ENCODE measurements at places on chromosomes 3 and 15.

GRCh38 chr3:59762941-59763340 is 713.1 kb upstream of the CFAP20DC start:
- DNase-seq, result no peak

- DNase-seq, result no peak
These were observed 481.2 kb upstream of the WNT5A start for GRCh38 chr3:55968331-55968730.

DNA sequence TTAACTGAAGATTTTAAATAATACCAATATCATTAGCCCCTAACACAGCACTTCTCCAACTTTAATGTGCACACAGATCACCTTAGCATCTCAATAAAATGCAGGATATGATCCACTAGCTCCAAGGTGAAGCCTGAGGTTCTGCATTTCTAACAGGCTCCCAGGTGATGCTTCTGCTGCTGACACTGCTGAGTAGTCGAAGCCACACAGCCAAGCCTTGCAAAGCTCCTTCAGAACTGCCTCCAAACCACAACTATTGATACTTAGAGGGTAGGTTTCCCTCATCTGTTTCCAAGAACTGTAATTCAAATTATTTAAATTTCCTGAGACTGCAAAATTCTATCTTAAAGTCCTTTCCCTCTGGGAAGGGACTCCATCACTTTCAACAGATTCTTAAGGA is 3.9 kb downstream of the RIOX2 start:
- no peak for DNase-seq

DNA sequence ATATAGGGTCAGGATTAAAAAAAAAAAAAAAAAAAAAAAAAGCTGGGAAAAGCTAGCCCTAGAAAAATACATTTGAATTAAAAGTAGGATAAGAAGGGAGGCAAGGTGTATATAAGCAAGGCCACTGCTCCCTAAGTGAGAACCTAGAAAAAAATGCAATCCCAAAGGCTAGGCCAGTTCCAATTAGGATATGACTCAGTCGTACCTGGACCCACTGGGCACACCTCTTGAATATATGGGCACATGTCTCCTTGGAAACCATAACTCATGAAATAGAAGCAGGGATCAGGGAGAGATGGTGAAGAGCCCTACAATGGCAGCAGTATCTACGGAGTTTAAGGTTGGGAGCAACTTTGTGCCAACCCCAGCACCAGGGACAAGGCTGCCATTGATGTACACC is 314.1 kb upstream of the IL12A start:
- no peak for DNase-seq

DNA sequence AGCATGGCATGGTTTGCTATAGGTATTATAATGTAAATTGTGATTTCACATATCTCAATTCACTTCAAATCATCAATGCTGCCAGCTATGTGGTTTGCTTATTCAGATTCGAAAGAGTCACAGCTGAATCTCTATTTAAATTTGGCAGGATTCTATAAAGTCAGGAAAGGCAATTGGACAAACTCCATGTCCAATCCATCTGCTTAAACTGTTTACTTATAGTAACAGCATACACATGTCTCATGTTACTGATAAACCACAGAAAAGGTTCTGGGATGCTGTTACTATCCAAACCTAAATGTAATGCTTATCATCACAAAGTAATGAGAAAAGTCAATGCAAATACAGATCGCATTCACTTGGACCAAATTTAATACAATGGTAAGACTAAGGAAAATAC is 229.7 kb downstream of the ISL2 start:
- DNase-seq, result no peak

DNA sequence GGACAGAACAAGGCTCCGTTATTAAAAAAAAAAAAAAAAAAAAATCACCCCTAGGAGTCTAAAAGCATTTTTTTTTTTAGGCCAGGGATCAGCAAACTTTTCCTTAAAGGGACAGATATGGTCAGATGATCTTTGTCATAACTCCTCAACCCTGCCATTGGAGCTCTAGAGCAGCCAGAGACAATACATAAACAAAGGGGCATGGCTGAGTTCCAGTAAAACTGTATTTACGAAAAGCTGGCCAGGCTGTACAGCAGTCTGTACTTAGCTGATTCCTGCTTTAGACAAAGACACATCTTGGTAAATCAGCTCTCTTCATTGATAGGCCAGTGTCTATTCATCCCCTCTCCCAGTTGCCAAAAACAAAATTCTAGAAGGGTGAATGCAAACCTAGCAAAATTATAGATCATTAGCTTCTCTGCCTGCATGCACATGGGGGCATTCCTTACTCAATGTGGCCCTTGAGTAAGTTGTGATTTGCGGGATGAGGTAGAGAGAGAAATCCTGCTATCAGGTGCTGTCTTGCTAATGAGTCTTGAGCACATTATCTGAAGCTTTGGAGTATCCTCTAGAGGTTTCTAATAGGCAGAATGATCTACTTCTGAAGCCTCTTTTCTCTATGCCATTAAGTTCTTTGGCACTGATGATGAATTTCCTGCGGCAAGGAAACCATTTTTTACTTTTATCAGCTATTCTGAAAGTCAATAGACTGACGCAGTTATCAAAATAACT is 35.2 kb downstream of the SENP8 start:
- DNase-seq, result no peak

- DNase-seq, result no peak
These were observed 27.9 kb downstream of the ZNF710 start for GRCh38 chr15:90029024-90029423.

DNA sequence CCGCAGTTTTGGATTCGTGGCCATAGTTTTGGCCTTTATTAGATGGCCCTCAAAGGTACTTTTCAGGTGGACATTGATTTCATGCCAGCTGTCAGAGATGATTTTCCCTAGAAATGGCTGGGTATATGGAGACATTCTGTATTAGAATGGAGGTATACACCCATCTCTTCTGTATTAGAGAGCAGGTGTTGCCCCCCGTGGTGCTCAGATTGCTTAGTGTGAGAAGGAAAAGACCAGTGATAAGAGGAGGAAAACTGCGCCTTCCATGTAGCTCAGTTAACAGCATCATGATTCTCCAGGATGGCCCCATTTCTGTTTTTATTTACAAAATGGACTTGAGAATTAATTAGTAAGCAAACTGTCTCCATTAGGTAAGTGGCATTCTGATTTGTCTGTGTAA is 145.9 kb downstream of the IGF1R start:
- DNase-seq, result no peak

DNA sequence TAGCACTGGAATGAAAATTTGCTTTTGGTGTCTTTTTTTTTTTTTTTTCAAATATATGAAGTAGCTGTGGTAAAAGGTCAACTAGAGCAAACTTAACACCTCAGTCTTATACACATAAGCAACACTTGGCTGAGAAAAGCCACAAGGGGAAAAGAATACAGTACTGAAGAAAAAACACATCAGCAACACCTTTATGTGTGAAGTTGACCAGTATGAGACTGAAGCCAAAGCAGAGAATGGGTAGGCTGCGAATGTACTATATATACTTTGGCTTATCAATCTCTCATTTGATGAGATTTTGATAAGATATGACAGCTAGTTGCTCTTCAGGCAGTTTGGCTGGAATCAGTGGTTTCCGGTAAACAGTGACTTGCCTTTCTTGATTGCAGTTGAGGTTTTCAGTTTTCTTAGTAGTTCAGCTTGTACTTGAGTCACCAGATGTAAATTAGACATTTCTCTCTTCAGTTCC is 22.0 kb upstream of the ZCWPW2 start:
- DNase-seq, result no peak

- DNase-seq, result no peak
These were observed 66.2 kb downstream of the THRB start for GRCh38 chr3:24428481-24428880.

DNA sequence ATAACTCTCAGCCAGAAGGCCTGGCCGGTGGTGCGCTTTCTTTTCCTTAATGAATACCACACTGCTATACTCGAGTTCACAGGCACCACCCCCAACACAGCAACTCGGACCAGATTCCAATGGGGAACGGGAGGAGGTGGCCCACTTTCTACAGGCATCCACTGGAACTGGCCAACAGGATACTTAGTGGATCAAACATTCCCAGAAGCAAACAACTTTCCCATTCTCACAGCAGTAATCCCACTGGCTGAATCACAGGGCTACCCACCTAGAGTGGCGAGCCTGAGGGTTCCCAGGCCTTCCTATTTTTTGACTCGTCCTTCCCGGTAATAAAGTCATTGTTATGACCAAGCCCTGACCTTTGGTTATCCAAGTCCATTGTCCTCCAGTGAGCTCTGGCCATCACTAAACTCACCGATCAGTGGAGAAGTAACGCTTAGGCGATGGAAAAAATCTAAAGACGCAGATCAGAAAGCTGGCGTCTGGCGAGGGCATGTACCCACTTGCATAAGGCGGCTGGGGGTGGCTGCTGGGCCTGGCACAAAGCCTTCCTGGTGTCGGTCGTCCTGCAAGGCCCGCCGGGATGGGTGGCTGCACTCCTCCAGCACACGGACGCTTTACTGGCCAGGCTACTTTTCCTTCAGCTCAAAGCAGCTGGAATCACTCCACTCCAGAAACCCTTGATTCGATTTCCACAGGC is 1.2 kb downstream of the EOGT start:
- no peak for DNase-seq

GRCh38 chr15:66834881-66835878 is 133.1 kb downstream of the SMAD6 start:
- DNase-seq, result peak; percentile 76

DNA sequence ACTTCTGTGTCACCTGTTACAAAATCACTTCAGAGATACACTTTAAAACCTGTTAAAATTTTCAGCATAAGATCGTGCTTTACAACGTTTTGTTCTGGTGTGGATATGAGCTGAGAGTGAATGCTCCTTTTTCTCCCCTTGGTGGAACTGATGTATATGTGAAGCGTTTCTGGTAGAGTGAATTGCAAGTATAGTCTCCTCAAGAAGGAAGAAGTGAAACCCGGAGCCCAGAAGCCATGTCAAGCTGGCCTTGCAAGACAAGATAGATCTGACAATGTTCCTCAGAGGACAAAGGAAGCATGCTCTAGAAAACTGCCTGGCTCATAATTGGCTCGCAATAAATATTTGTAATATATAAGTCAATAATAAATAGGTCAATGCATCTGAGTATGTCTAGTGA is 23.6 kb downstream of the SERPINI2 start:
- no peak for DNase-seq

DNA sequence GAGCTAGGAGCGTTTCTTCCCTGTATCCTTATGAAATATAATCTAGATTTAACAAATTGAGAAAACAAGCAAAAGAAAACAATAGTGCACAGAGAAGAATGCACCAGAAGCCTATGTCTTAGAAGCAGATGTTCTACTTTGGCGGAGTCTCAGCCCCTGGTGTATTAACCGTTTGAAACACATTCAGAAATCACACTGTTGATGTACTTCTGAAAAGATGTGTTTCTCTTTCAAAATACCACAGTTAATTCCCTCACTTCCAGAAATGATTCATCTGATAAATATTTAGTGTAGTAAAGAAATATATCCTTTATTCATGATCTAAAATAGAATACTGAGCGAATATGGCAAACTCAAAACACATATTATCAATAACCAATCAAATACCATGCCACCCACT is 77.7 kb downstream of the CBLB start:
- DNase-seq, result no peak

DNA sequence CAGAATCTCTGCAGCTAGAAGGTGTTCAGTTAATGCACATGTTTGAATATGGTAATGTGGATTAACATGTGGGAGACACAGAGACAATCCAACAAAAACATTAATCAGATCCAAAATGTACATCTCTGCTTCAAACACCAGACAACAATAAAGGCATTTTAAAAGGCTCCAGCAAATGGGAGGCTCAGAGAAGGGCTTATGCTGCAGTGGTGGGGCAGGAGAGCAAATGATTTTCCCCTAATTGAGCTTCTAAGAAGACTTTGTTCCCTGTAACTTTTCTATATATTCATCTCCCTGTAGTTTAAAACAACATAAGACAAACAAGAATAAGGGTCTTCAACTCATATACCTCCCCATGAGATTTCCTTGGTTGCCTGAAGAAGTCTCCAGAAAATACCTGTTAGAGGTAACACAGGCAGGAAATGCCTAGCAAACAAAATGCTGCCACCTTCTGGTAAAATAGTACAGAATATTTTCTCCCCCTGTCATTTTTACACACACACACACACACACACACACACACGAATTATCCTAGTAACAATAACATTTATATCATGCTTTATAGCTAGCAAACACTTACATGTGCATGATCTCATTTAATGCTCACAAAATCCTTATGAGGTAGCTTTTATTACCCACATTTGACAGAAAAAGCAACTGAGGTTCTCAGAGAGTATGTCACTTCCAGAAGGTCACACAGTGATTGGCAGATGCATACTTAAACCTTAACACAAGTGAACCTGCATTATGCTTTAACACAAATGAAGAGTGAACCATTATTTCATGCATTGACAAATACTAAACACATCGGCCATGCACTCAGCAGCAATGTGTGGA is 123.4 kb upstream of the MB21D2 start:
- DNase-seq, result no peak

DNA sequence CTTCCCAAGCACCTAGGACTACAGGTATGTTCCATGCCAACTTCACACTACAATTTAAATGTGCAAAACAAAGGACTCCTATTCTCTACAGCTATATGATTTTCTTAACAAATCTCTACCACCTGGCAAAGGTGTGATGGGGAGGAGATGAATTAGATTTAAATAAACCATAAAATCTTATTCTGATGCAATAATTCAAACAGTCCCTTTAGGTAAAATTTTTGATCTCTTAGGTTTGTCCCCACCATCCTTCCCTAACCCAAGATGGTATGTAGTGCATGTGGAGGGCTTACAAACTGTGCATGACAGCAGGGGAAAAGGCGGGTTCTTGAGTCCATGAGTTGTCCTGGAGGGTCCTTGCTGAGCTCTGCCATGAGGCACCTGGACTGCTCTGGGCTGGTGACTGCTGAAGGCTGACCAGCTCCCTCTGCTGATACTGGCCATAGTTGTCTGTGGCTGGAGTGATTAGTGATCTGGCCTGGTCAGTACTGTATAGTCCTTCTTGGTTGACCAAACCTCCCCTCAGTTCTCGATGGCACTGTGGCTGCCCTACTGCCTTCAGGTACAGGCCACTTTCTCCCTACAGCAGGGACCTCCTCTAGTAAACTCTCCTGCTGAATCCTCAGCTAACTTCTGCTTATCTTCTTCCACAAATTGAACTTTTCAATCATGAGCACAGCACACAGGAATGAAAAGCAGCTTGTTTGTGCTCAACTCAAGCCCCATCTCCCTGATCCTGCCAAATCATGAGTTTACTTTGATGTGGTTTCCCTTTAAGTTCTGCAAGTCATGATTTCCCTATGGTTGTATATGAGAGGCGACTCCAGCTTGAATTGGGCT is 30.1 kb downstream of the CFAP161 start:
- no peak for DNase-seq

DNA sequence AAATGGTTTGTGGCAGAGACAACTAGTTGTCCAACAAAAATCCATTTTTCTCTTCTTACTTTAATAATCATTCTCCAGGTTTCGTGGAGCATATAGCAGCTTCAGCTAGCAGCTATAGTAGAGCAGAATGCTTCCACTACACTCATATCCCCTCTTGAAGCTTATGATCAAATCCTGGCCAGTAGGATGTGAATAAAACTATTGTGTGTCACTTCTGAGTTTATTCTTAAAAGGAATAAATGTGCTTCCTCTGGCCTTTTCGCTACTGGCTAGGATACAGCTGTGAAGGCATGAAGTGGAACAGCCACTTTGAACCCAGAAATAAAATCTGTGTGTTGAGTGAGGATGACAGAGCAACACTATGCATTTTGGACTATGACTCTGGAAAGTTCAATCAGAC is 7.8 kb upstream of the CPOX start:
- DNase-seq, result no peak

Measured in cardiac septum (tissue), 1 donor.